ENCODE measurements at places on chromosomes 2 and 18. TPM values are rescaled to one million over a fixed set of nuclear protein-coding genes. Genes with fewer than 3 reads are reported as not detected.

TNFRSF11A gene
- 0.09 TPM for total RNA-seq

ATG9A gene
- total RNA-seq: 31.1 TPM

INHBB gene
- total RNA-seq: 0.09 TPM

CXCR4 gene
- total RNA-seq: 0.92 TPM

VAMP8 gene
- 1.8 TPM for total RNA-seq

CIB4 gene
- not detected for total RNA-seq

METTL5 gene
- total RNA-seq: 36.2 TPM

HNMT gene
- 84.5 TPM for total RNA-seq

TDRD15 gene
- not detected for total RNA-seq

CD8B gene
- not detected for total RNA-seq

PLEKHM3 gene
- total RNA-seq: 11.1 TPM

SLC66A3 gene
- 28.4 TPM for total RNA-seq

ALLC gene
- not detected for total RNA-seq

CXCR1 gene
- total RNA-seq: not detected

STPG4 gene
- 0.37 TPM for total RNA-seq

SGPP2 gene
- not detected for total RNA-seq

ACMSD gene
- total RNA-seq: under 0.01 TPM

NGEF gene
- 0.74 TPM for total RNA-seq

PPP1R1C gene
- 1.00 TPM for total RNA-seq

TRIM43B gene
- not detected for total RNA-seq

CCDC178 gene
- total RNA-seq: 0.28 TPM

EFEMP1 gene
- total RNA-seq: 1,445 TPM

SEH1L gene
- total RNA-seq: 41.1 TPM

MYL1 gene
- total RNA-seq: not detected

PSD4 gene
- 3.4 TPM for total RNA-seq

RNF125 gene
- total RNA-seq: 0.28 TPM

TRIB2 gene
- 13.2 TPM for total RNA-seq

HOXD13 gene
- total RNA-seq: 0.09 TPM

SLC19A3 gene
- 2.1 TPM for total RNA-seq

ASB18 gene
- not detected for total RNA-seq

INO80B gene
- total RNA-seq: 14.9 TPM

GPR75 gene
- total RNA-seq: 0.71 TPM

VSNL1 gene
- not detected for total RNA-seq

CNRIP1 gene
- 28.4 TPM for total RNA-seq

GRHL1 gene
- 0.37 TPM for total RNA-seq

AQP4 gene
- not detected for total RNA-seq

XDH gene
- total RNA-seq: not detected

IL1B gene
- 54.3 TPM for total RNA-seq
